Activated T-cell treated with anti-CD3 and anti-CD28 coated beads, Interleukin-2, amount 50 U/mL, for 1 hour (primary cell): ENCODE measurements at places on chromosomes 1 and 21.

GRCh38 chr1:219459351-219460080, 153.4 kb downstream of the ZC3H11B start:
- DNase-seq, result no peak

GRCh38 chr1:167935216-167936067, 1.0 kb upstream of the DCAF6 start:
- DNase-seq, result no peak

DNA sequence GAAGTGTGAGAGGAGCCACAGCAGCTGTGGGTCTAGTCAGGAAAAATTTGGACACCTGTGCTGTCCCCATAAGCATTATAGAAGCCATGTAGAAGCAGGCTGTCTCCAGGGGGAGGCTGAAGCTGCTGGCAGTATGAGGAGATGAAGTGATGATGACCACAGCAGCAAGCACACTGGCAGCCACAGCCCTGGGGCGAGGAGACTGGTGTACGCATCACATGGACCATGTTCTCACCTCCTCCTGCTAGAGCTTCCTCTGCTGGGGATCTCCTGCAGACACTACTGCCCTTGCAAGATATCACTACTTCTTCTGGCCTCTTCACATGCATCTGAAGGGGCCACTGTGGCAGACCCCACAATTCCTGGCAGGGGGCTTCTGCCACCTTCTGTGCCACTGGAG, 33.8 kb upstream of the CREG1 start:
- DNase-seq, result no peak

DNA sequence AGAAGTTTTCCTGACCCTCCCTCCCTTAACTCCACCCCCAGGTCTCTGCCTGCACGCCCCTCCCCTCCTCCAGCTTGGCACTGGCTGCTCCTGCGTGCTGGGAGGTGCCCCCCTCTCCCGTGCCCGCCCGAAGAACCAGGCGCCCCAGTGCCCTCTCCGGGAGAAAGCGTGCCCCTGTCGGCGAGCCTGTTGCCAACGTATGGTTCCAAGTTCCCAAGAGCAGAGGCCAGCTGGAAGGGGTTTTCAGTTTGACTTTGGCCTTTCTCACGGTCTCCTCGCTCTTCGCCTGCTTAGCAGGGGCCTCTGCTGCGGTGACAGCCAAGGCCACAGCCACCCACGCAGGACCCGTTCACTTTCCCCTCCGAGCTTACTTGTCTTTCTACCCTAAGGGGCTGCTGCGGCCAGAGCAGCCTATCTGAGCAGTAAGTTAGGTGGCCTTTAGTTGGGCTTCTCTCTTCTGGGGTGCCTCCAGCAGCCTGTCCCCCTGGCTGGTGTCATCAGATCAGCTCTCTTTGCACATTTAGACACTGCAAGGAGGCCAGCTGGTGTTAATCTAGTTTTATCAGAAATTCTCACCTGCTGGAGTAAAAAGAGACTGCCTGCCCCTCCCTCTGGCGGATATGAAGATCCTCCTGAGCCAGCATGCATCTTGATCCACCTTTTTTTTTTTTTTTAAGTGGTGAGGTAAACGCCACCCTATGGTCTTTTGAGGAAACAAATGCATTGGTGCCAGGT, 1.5 kb downstream of the STUM start:
- peak; percentile 41 for DNase-seq

DNA sequence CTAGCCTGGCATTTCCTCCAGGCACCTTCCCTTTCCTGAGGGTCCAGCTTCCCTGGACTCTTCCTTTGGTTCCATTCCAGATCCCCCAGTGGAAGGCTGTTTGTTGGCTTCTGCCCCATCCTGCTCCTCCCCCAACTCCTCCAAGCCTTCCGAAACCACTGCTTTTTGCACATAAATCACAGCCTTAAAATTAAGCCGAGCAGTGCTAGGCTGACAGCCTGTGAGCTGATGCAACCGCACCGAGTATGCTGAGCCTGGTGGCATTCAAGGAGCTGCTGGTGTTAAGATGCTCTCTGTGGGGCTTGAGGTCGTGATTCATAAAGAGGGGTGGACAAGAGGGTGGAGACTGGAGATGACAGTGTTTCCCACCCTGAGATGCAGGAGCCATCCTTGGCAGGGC, 266.6 kb upstream of the C1orf174 start:
- DNase-seq, result no peak

GRCh38 chr1:229105109-229105508, 165.8 kb upstream of the RAB4A start:
- DNase-seq, result no peak

DNA sequence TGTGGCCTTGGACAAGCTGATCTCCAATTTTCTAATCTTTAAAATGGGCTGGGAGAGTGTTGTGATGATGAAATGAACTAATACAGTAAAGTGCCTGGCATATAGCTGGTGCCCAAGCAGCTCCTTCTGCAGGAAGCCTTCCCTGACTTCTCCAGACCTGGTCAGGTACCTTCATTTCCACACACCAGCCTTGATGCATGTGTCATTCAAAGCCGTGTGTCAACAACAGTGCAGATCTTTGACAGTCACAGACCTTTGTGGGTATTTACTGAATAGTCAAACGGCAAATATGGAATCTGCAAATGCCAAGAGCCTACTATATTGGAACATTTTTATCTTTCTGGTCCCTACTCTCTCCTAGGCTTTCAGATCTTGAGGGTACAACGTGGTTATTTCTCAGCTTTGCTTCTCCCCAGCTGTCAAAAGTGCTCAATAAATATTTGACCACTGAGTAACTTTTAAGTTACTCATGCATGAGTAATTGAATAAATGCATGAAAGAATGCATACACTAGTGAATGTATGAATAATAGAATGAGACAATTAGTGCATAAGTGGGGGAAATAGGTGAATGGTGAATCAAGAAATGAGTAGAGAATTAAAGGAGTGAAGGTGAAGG, 75.4 kb downstream of the MDM4 start:
- DNase-seq, result no peak

- DNase-seq, result no peak
Measured at GRCh38 chr1:204409123-204409522, 2.5 kb downstream of the PPP1R15B start.

DNA sequence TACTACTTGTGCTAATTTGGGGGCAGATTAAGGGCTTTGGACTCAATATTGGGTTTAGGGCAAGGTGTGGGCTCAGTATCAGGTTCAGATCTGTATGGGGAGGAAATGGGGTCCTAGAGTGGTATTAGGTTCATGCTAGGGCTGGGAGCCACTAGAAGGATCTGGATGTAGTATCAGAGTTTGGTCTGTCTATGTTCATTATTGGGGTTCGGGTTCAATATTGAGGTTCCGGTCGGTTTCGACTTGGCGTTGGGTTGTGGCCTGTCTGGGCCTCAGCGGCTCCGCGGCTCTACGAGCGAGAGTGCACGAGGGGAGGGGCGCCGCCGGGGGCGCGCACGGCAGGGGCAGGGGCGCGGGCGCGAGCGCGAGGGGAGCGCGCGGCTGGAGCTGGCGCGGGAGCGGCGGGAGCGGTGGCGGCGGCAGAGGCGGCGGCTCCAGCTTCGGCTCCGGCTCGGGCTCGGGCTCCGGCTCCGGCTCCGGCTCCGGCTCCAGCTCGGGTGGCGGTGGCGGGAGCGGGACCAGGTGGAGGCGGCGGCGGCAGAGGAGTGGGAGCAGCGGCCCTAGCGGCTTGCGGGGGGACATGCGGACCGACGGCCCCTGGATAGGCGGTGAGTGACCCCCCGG, at the start of gene PTPRF:
TSS of gene PTPRF (plus strand) at position 401 of the 624 bp plus-strand sequence. CDS start 14,193 bp downstream, outside the sequence.
- peak; percentile 51 for DNase-seq

DNA sequence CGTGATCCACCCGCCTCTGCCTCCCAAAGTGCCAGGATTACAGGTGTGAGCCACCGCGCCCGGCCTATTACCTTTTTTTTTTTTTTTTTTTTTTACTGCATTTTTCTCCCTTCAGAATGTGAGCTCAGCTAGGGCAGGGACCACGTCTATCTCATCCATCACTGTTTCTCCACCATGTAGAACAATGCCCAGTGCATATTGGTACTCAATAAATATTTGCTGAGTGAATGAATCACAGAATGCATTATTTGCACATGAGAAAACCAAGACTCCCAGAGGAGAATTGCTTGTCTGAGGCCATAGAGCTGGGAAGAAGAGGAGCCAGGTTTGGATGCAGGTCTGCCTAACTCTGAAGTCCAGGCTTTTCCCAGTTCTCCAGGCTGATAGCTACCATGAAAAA, 8.2 kb upstream of the SLC9A1 start:
- no peak for DNase-seq

DNA sequence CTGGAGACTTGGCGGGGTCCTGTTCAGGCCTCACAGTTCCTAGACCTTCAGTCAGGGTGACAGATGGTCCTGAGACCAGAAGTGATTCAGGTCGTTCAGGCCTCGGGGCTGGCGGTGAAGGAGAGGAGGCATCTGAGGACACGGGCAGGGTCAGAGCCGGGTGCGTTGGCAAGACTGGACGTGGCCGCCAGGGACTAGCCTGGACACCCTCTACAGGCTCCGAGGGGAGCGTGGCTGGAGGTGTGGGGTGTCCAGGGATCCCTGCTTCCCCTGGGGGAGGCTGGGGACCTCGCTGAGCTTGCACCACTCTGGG, 64.0 kb upstream of the TARDBP start:
- no peak for DNase-seq

DNA sequence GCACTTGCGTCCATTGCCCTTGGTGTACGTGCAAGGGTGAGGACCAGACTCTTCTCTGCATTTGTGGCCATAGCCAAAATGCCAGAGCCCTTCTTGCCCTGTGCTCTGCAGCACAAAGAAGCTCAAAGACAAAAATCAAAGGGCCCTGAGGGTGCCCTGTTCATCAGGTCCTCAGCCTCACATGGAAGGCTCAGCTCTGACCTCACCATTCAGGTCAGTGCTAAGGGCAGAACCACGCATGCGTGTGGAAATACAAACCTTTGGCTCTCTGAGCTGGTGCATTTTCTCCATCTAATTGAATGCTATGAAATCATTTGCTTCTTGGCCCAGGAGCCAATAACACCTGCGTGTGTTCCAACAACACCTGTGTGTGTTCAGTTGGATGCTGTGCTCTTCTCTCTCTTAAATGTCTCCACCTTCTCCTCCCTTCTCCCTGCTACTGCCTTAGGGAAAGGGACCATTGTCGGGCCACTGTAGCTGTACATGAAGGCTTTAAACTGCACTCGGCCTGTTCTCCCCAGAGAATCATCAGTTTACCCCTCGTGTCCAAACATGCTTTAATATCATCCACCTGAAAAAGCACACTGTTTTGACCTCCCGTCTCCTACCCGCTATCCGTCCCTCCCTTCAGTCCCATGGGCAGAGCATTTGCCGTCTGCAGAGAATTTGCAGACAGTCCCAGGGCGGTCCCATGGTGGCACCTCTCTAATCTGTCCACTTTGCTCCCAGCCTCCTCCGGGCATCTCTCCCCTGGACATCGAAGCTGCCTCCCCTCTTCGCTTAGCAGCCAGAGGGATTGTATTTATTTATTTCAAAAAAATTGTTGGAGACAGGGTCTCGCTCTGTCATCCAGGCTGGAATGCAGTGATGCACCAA, 60.6 kb downstream of the EVA1C start:
- DNase-seq, result no peak

- no peak for DNase-seq
Measured at GRCh38 chr1:68074472-68074871, 24.0 kb upstream of the DIRAS3 start.

DNA sequence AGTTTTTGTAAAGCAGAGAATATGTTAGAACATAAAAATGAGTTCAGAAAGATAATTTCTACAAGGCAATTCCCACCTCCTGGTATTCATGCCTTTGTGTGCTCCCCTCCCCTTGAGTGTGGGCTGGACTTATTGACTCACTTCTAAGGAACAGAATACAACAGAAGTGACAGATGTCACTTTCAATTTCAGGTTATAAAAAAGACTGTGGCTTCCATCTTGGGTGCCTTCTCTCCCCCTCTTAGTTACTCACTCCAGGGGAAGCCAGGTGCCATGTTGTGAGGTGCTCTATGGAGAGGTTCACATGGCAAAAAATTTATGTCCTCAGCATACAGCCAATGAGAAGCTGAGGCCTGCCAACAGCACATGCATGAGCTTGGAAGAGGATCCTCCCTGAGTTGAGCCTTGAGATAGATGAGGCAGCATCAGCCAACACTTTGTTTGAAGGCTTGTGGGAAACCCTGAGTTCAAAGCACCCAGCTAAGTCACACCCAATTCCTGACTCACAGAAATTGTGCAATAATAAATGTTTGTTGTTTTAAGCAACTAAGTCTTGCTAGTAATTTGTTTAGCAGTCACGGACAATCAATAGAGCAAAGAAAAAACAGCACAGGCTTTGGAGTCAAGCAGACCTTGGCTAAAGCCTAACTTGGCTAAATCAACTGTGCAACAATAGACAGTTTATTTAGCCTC, 73.5 kb upstream of the NGF start:
- no peak for DNase-seq

DNA sequence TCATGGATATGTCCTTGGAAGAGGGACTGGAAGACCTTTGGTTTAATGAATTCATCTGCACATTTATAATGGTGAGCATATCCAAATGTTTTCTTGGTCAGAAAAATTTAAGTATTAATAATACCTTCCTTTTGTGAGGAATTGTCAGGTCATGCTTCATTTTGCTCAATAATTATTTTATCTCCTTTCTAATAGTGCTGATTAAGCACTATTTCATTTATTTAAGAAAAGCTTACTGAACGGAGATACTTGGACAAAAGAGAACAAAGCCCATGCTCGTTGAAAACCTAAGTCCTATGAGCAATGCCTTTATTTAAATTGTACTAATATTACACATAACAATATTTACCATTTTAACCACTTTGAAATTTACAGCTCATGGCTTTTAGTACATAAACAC, 281.5 kb downstream of the PDE4B start:
- DNase-seq, result no peak

- no peak for DNase-seq
Measured at GRCh38 chr1:37403166-37403565, 71.2 kb upstream of the ZC3H12A start.

- no peak for DNase-seq
Measured at GRCh38 chr1:150577557-150578271, 1.7 kb downstream of the MCL1 start.

DNA sequence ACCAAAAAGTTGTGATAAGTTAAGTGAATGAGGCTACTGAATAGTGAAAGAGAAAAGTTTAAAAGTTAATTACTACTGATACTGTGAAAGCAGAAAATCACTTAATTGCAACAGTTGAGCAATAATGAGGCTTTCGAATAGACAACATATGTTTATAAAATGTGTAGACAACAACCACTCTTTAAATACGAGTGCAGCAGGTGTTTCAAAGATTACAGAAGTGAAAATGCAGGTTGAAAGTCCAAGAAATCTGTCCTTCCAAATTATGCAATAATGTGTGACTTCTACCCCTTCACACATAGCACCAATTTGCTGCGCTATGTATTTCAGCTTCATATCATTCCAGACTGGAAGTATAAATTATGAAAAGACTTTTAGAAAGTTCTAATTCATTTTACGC, 213.0 kb downstream of the COL24A1 start:
- DNase-seq, result no peak

GRCh38 chr1:67827688-67828087, 5.6 kb downstream of the GNG12 start:
- no peak for DNase-seq

GRCh38 chr21:31714741-31715365, 17.1 kb downstream of the SCAF4 start:
- no peak for DNase-seq

DNA sequence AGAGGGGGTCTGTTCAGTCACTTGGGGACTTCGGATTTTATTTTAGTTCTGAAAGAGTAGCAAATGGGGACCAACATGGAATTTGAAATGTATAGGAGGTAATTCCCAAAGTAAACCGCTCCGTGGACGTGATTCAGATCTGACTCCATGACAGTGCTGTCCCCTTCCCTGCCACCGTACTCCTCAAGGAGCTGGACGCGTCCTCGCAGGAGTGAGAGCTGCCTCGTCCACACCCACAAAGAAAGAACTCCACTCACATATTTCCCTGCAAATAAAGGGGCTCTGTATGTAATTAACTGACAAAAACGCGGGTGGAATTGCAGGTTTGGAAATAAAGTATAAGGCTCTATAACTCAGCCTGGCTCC, 183.6 kb downstream of the ETS2 start:
- no peak for DNase-seq
